ENCODE measurements at places on chromosomes 12 and 14.

DNA sequence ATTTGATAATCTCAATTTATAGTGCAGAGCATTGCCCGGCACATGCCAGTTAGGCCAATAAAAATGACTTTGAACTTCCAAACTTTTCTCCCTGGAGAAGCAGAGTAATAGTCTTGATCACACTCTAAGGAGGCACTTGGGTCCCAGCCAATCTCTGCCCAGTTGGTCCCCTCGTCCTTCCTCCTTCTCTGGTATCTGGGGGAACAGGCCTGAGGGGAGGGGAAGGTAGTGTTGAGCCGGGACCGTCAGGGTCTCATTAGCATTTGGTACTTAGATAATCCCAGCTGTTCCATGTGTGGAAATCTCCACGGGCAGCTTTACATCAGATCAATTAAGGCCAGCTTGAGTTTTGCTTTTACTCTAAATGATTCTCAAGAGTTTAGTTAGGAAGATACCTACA, 70.1 kb downstream of the ZNF641 start:
- DNase-seq = no peak

- DNase-seq = no peak
These were observed 594.1 kb downstream of the NRXN3 start for GRCh38 chr14:78764240-78764639.

GRCh38 chr14:52961060-52961639, 10.3 kb upstream of the FERMT2 start:
- no peak for DNase-seq

DNA sequence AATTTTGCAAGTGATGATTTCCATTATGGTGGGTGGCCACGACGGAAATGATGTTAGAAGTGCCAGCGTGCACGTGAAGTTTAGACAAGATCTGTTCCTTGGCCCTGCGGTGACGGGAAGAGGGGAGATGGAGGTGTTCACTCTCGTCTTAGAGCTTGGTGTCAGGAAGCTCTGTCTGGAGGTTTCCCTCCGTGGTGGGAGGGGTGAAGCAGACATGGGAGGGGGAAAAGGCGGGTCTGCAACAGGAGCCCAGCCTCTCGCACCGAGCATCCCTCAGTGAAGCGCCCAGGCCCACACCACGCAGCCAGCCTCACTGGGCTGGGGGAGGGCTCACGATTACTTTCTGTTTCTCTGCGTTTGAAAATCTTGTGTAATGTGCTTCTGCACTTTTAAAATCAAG, 26.3 kb downstream of the EML1 start:
- DNase-seq = no peak

DNA sequence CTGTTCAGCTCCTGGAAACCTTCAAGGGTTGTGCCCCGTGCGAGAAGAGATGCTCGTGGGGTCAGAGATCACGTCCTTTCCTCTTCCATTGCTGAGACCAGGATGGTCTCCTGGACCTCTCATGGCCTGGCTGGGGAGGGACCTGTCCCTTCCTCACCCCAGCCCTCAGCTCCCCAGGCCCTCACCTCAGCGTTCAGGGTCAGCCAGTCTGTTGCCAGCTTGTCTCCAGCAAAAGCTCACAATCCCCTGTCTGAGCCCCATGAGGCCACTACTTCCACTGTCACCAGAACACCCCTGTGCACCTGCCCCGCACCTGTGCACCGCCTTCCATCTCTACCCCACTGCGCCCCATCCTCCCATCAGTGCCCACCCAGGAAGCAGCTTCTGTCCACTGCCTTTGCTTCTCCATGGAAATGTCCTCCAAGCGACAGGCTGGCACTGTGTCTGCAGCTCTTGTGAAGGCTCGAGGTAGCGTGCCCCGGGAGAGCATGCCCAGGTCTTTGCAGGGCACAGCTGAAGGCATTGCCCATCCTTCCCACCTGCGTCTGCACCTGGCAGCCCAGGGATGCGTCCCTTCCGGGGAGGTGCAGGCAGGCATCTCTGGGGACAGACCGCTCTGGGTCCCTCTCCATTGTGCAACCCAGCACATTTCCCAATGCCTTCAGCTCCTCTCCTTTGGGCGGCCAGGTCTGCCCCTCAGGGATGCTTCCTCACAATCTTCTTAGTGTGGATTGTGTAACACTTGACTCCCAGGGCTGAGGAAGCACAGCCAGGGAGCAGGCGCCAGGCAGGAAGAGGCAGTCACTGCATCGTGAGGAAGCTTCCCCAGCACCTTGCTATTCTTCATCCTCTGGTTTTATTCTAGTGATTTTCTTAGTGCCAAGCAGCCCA, 179.6 kb downstream of the ADGRD1 start:
- DNase-seq = no peak

DNA sequence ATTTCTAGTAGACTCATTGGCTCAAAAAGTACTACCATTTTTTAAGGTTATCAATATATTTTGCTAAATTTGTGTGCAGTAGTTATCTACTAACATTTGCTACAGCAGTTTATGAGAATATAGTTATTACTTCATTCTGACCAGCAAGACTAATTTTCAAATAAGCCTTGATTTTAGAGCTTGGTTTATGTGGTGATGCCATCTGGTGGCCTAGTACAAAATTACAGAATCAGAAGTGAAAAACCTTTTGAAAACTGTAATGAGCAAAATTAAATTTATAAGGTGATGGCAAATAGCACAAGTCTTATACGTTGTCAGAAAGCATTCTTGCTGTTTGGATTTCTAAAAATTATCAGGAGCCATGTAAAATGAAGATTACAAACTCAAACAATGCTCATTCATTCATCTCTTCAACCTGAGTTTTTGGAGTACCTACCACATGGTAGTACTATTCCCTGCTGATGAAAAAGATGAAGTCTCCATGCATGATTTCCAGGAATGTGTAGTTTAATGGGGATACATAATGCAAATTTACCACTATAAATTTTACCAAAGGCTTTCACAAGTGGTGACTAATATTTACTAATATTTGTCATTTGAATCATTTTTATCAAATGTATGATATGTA, 51.0 kb downstream of the MAGOHB start:
- peak; percentile 53 for DNase-seq

DNA sequence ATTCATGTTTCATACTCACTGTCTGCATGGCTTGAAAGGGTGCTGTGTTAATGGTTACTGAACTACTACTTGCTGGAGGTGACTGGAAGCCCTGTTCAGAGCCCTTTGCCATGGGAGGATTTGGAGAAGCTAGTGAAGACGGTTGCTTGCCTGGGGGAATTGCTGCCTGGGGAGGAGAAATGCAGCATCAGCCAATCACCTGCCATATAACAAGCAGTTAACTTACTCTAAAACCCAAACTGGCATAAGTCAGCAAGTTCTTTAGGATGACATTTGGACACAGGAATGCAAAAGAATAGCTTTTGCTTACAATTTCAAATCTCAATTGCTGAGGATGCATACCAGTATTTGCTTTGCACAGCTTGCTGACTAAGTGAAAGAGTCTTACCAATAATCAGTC, 23.4 kb upstream of the IPO8 start:
- DNase-seq = no peak

- DNase-seq = no peak
These were observed 68.7 kb downstream of the RFX4 start for GRCh38 chr12:106651552-106651951.

DNA sequence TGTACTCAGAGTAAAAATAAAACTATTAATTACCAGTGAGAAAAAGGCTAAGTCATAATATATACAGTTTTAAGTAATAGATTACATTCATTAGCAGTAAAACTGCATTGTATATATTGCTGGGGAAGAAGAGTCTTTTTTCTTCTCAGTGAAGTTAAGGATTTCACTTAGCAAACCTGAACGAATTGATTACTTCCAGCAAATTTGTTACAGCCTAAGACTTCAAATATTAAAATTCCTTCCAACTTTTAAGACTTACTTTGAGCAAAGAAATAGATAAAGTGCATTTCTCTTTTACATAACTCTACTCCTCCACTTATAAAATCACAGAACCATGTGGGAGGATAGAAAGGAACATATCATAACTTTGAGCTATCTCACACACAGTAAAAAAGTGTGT, 43.3 kb downstream of the PIK3C2G start:
- no peak for DNase-seq

DNA sequence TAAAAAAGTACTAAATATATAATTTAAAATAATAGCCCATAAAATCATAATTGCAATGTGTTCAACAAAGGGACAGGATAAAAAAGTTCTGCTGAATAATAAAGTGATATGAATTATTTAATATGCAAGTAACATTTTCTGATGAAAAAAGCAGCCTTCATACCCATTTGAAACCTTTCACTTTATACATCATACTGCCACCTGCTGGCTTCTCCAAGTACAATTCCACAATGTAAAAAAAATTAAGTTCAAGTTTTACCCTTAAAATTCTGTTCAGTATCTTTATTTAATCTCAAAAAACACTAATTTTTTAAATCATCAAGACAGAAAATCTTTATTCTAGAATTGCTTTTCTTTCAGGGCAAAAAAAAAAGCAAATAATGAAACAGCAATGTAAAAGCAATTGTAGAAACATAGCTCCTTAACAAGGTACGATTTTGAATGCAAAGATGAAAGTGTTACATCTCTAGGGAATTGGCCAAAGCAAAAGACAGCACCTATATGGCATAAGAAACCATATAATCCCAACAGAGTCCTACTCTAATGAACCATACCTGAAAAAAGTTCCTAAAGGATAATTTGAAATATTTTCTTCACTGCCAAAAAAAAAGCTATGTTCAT, 15.0 kb downstream of the MDM1 start:
- DNase-seq = peak; percentile 71

GRCh38 chr14:92646952-92647796, 101.3 kb downstream of the LGMN start:
- DNase-seq = no peak

DNA sequence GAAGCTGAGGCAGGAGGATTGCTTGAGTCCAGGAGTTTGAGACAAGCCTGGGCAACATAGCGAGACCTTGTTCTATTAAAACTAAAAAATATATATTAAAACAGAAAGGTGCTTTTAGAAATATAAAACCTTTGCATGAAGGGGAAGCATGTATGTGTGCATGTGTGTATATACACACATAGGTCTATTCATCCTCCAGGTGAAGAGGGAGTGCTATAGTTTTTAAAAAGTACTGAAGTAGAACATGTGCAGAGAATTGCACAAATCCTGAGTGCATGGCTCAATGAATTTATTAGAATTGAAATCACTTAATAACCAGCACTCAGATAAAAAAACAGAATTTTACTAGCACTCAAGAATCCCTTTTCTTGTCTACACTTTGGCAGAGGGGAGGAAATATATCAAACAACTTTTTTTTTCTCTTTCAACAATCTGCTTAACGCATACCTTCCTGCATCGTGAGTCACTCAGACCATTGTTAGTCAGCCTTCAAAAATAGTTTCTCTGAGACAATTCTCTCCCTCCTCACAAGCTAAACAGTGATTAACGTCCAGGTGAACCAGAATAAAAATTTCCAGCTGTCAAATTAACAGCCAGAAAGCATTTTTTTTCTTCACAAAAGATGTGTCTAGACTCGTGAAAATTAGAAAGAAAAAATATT, 17.7 kb upstream of the NEDD1 start:
- no peak for DNase-seq

GRCh38 chr14:53591816-53592215, 364.8 kb downstream of the BMP4 start:
- no peak for DNase-seq

DNA sequence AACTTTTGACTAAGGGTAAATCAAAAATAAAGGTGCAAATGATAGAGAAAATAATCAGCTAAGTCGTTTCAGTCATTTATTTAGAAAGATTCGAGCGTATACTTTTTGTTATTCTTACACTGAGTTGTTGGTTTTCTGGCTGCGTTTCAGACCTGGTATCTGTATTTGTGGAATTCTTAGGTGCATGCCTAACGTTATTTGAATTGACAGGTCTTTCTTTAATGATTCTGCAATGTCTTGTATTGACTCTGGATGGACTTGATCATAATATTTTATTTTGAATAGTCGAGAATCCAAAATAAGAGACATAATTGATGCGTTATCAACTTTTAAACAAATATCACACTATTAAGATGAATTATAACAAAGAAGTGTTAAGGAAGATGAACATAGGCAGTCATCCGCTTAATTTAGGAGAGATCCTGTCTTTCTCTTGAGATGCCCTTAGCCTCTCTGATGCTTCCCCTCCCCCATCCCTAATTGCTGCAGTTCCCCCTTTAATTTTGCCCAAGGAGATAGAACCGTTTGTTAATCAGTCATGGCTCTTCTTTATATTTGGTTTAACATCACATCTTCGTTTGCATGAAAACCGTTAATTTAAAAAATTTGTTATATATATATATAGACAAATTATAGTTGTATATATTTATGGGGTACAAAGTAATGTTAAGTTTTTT, 1.8 kb downstream of the ALX1 start:
- no peak for DNase-seq

DNA sequence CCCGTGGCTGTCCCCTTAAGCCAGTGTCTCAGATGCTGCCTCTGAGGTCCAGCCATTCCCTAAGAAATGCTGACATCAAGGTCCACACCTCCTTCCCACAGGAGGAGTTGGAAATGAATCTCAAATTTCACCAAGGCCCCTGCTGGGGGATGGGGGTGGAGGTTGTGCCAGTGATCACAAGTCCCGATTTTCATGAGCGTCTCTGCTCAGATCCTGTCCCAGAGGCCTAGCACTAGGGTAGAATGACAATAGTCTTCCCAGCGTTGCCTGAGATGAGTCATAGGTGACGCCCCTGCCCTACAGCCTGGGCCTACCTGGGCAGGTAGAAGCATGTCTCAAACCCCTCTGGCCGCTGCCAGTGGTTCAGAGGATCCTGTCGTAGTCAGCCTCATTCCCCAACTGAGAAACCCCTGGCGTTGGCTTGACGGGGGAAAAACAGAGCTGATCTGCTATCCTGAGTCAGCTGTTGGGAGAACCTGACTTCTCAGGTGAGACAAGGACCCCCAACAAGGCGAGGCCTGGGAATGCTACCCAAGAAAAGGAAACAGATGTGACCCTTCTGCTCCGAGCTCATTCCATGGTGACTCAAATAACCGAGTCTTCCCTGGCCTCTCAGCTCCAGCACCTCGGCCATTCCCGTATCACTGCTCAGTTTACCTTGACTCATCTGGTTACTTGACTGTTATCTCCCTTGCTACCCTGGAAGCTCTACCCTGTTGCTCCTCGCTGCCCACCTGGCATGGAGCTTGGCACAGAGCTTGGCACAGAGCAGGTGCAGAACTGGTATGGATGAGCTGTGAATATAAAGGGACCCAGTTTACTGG, 21.8 kb upstream of the SPPL3 start:
- no peak for DNase-seq

- no peak for DNase-seq
These were observed 69.4 kb upstream of the BDKRB2 start for GRCh38 chr14:96135285-96135684.

DNA sequence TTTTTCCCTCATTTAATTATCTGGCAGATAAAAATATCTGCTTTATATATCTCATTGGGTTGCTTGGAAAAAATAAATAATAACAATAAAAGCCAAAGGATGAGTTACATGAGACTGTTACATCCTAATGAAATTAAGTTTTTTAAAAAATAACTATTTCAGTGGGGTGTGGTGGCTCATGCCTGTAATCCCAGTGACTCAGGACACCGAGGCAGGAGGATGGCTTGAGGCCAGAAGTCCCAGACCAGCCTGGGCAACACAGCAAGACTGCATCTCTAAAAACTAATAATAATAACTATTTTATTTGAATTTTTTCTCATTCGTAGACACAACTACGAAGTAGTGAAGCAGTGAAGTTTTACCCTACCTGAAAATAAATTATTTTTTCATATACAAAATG, 103.3 kb downstream of the BCAT1 start:
- DNase-seq = no peak

- no peak for DNase-seq
These were observed 110.9 kb downstream of the SCAF11 start for GRCh38 chr12:45879363-45879895.

GRCh38 chr12:53123578-53124351, 20.5 kb downstream of the SOAT2 start:
- no peak for DNase-seq

GRCh38 chr14:77580477-77580876, 36.0 kb downstream of the SPTLC2 start:
- no peak for DNase-seq
